Femur (tissue), 1 donor: ENCODE measurements at places on chromosomes 4 and X.

DNA sequence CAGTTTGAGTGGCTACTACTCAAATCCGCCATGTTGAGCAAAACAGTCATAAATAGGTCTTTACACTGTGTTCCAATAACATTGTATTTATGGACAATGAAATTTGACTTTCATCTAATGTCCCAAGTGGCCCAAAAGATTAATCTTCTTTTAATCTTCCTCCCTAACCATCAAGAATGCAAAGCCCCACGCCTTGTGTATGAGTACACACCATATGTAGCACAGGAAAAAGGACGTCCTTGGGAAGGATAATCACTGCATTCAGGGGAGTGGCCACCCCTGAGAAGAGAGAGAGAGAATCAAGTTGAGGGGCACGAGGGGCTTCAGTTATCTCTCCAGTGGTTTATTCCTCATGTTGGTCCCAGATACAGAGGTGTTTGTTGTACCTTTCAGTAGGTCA lies 33.1 kb downstream of the RBM47 start:
- DNase-seq, result no peak

DNA sequence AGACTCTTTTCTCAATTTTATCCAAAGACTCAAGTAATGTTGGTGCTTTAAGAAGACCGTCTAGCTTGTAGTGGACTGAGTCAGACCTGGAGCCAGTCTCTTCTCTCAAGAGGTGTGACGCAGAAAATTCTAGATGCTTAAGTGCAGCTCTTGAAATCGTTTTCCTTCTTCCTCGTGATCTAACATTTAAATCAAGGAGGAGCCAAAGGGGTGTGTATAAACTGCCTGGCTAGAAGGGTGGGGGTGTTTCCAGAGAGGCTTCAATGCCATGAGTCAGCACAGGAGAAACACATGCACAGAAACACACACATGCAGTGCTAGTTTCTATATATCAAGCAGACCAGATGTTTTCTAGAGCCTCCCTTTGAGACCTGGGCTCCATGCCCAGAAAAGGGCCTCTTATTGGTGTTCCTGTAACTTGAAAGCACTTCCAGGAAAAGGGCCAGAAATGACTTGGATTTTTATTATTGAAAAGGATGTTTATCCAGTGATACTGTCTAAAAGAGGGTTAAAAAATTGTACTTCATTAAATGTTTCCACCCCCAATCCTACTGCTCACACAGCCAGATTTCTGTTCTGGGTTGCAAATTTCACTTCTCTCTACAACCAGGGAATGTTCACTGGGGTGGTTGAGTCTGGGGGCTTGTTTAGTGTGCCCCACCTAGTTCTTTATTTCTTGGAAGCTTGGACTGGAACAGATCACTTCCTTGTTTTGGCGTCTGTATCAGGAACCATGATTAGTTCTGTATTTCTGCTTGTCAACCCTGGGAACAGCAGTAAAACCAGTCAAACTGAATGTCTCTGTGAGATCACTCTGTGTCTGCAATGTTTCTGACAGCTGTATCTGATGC lies at the start of gene CLIC2:
CLIC2 (minus strand) TSS at position 129 of the 851 bp plus-strand sequence. CDS start 187 bp downstream, outside the sequence.
- peak; percentile 76 for DNase-seq

- no peak for DNase-seq
Observed at GRCh38 chrX:64805683-64806082, 170.6 kb downstream of the ZC4H2 start.

- DNase-seq, result no peak
Observed at GRCh38 chrX:154819771-154820341, 14.6 kb upstream of the MPP1 start.

DNA sequence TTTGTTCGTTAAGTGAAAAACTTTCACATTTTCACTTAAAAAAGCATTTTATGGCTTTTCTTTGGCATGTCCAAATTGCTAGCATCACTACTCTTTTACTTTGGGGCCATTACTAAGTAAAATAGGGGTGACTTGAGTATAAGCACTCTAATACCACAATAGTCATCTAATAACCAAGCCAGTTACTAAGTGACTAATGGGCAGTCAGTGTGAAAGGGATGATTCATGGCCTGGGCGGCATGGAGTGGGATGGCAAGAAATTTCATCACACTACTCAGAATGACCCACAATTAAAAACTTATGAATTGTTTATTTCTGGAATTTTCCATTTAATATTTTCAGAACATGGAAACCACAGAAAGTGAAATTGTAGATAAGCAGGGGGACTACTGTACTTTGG lies 60.9 kb downstream of the BMP15 start:
- no peak for DNase-seq

DNA sequence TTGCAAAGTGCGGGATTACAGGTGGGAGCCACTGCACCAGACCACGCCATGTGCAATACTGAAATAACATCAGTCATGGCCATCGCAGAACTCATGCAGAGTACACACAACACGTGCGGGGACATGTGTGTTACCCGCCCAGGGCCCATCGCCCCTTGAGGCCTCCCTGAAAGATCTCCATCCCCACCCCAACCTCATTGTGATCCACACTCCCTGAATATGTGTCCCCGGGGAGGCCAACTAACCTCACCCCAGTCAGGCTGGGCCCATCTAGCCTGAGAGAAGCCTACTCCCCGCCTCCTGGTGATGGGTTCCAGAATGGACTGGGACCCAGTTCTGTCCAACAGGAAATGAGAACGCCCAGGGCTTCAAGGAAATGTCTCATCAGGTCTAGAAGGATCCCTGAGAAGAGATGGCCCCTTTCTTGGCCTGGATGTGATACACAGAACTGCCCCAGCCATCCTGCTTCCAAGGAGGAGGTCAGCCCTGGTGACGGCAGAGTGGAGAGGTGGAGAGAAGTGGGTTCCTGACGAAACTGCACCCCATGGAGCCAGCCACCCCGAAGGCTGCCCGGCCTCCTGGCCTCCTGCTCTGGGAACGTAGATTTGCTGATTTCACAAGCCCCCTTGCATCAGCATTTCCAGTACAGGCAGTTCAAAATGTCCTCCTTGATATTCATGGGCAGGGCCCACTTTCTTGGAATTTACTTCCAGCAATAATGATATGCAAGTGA lies 22.5 kb upstream of the CLDN24 start:
- DNase-seq, result no peak

GRCh38 chr4:24211856-24212255 lies 322.0 kb upstream of the PPARGC1A start:
- DNase-seq, result no peak

DNA sequence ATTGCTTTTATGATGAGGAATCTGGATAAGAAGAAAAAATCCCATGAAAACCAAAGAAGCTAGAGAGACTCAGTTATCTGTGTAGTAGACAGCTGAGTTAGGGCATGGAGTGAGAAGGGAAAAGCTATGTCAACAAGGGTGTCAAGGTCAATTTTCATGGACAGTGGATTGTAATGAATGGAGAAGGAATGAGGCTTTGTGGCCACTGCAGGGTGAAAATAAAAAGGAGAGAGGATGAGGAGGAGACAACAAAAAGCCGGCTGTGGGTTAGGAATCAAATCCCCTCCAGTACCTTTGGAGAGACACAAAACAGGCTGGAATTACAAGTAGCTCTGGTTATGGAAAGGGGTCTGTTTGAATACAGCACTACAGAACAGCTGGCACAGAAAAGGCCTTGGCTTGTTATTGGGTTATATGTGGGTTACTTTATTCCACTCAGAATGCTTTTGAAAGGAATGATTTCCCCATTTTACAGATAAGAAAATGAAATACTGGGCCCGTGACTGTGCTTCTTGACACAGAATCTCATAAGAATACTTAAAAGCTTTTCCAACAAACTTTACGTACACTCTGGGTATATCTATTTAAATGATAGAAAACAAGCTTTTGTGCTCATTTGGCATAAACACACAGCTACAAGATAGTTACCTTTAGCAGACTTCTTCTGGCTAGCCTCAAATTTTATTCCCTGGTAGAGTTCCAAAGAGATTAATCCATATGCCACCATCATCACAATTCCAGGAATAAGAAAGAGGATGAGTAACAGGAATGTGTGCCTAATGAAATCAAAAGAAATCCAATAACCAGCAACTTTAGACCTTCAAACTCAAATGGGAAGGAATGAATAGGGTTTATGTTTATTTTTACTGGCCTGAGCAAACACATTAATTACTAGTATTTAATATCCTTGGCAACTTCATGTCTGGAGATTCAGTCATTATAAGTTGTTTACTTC lies 7.5 kb downstream of the CCKAR start:
- DNase-seq, result no peak

DNA sequence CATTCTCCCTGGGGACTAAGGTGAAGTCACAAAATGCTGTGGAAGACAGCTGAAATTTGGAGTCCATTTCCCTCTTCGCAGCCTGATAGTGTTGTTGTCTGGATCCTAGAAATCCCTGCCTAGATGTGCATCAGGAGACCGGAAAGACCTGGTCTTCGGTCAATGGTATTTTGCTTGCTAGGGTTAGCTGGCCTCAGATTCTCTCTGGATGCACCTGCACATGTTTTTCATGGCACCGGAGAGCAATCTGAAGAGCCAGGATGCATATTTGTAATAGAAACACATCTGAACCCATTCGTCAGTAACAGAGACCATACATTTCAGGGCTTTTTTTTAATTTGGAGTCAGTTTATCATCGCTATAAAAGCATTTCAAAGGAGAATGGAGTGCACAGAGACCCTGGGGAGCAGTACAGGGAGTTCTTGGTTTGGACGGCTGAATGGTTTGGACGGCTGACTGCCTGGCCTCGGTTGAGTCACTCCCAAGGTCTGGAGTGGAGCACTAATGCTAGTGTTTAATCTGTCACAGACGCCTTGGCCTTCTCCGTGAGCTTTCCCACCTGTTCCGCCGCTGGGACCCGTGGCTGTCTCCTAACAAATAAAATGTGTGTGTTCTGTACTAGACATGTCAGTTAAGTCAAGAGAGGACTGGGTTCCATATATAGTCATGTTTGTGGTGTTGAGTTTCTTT lies 7.5 kb upstream of the PDLIM3 start:
- DNase-seq, result peak; percentile 76

DNA sequence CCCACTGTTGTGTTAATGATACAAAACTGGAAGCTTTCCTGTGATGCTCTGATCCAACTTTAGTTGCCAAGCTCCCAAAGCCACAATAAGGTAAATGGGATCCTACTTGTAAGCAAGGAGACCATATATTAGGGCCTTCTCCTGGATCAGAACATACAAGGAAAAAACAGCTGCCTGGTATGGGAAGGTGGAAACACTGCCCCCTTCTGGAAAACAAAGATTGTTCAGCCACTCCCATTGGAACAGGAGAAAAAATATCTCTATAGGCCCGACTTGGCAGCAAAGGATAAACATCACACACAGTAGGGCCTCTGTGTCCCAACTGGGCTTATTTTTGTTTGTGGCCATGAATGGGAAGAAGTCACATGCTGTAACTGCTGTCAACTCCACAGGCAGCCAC lies 166.5 kb downstream of the TBX22 start:
- DNase-seq, result no peak

DNA sequence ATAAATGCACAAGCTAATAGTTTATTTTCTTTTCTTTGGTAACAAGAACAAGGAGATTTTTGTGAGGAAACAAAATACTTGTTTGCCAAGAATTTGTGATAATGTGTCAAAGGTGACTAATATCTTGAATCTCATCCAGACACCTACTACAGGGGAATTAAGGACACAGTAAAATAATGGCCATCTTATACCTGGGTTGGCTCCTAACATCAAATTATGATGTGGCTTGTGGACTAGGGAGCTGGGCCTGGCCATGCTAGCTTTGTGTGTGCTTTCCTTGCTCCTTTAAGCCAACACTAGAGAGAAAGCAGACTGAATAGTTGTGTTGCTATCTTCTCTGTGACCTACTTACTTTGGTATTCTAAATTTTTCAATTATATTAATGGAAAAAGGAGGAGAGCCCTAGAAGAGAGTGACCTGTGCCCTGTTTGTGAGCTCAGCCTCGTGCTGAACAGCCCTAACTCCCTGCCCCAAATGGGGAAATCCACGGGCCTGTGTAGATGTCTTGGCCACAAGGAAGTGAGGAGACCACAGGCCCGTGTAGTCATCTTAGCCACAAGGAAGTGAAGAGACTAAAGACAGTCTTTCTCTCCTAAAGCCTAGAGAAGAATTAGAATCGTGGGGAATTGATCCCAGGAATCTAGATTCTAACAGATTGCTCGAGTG lies 23.3 kb downstream of the ARHGAP24 start:
- peak; percentile 29 for DNase-seq

- no peak for DNase-seq
Observed at GRCh38 chr4:14908635-14909034, 93.6 kb upstream of the CPEB2 start.

- DNase-seq, result no peak
Observed at GRCh38 chrX:137427816-137428215, 138.1 kb upstream of the ZIC3 start.

GRCh38 chrX:104309169-104309568 lies 54.4 kb upstream of the ESX1 start:
- no peak for DNase-seq

DNA sequence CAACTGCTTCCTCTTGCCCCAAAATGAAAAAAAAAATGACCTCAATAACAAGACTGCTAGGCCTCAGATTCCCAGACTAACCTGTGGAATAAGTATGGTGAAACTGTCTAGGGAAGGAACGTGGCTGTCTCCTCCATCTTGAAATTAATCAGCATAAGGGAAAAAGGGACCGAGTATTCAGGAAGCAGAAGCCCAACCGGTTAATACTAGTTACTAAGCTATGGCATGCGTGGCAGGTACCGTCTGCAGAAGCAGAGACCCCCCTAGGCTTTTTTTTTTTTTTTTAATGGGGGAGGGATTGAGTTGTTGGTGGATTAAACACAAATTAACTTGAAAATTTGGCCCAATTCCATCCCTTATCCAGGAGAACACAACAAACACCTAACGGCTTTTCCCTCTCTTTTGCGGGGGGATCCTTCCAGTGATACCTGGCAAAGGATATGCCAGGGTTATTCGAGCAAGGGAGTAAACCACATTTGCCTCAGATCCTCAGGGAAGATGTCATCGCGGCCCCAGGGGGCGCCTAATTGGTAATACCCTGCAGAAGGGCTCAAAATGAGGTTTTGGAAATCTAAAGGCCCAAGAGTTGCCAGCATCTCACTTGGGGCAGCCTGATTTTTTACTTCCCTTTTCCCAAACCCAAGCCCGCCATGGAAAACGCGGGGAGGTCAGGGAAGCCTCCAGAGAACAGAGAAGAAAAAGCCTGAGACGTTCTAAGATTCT lies 893 bp downstream of the RLIM start:
- peak; percentile 29 for DNase-seq

GRCh38 chrX:110965409-110966090 lies 130.4 kb upstream of the PAK3 start:
- DNase-seq, result no peak

- DNase-seq, result no peak
Observed at GRCh38 chr4:6605114-6605513, 30.1 kb downstream of the MAN2B2 start.

DNA sequence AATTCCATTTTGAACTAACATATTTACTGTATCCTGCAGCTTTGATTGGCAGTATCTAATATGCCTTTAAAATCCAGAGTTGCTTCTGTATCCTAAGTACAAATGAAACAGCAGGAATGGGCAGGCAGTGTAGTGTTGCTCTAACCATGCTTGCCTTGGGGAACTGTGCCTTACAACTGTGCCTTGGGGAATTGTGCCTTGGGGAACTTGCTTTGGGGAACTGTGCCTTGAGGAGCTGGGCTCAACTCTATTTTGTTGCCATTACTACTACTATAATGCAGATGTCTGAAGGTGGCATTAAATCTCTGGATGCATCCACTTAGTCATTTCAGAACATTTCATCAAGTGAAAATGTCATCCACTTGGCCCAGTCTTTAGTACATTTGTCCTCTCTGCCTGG lies 6.9 kb downstream of the CXCL3 start:
- DNase-seq, result no peak
